Lower leg skin (tissue), 4 donors: ENCODE measurements at places on chromosomes 12 and 14. TPM values are rescaled to one million over a fixed set of nuclear protein-coding genes. Genes with fewer than 3 reads are reported as not detected.

POTEG gene
- total RNA-seq = 0.17 TPM

GRCh38 chr12:97994746-97995484 lies 520.5 kb upstream of the TMPO start:
- no peak for DNase-seq

- no peak for DNase-seq
These were observed 59.5 kb downstream of the LRIG3 start for GRCh38 chr12:58860788-58861240.

DNA sequence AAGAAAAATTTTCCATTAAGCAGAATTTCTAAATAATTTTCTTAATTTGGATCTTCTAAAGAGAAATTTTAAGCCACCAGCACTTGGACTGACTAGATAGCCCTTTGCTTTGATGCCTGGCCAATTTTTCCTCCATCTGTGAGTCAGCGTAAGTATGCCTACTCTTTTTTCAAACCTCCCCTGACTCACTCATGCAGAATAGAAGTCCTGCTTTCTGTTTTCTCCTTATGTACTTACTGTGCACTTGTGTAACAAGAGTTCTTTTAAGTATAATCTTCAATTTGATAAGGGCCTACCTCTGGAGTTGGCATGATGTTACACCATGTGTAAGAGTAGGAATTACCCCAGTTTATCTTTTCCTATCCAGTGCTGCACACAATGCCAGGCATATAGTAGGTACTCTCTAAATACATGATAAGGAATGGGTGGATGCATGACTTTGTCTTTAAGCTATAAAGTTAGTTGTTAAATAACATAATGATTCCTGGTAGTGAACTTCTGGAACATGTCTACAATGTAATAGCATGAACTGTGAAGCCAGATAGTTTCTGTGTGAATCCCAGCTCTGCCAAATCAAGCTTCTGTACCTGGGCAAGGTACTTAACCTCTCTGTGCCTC lies 329.6 kb downstream of the TMTC2 start:
- DNase-seq = no peak

GRCh38 chr14:95511687-95512086 lies 4.8 kb downstream of the SYNE3 start:
- no peak for DNase-seq
